ENCODE measurements at places on chromosomes 5 and 9.

- DNase-seq, result no peak
Measured at GRCh38 chr9:128565578-128565977, 13.2 kb downstream of the SPTAN1 start.

GRCh38 chr9:84397822-84398221 lies 57.3 kb upstream of the SLC28A3 start:
- DNase-seq, result no peak

- no peak for DNase-seq
Measured at GRCh38 chr5:168819004-168819621, 239.9 kb upstream of the PANK3 start.

DNA sequence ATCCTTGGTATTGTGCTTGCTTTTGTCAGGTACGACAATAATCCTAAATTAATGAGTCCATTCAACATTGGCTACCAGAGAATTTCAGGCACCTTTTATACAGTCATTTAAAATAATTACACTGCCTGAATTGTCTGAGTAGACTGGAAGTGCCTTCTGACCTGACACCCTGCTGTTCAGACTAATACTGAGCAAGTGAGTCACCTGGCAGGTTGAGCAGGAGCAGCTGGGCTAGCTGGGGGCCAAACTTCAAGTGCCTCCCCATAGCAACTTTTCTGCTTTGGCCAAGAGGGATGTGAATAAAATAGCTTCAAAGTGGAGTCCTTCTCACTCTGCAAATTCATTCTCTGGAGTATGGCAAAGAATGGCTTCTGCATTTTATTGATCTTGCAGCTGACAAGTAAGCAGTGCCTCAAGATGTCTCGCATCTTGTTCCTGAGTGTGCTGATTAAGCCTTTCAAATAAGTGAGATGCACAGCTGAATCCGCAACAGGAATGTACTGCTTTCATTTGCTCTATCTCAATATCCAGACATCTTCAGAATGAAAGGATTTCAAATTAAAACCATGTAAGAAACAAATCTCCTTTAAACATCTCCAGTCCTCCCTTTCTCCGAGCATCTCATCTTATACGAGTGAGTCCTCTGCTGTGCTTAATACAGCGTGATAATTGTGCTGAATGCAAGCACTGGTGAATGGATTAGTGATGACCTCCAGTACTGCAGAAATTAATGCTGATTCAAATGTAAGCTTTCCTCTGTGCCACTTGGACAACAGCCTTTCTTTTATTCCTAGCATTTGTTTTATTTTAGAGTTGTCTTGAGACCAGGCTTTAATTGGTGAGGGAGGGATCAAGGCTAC lies 271.2 kb downstream of the EDIL3 start:
- DNase-seq, result no peak

- DNase-seq, result no peak
Measured at GRCh38 chr5:151565971-151566370, 25.2 kb downstream of the FAT2 start.

GRCh38 chr9:111533099-111533790 lies 8.3 kb downstream of the ZNF483 start:
- DNase-seq, result no peak

- no peak for DNase-seq
Measured at GRCh38 chr9:78697618-78698017, 400.7 kb downstream of the PSAT1 start.

- no peak for DNase-seq
Measured at GRCh38 chr9:133597316-133597957, 11.8 kb downstream of the FAM163B start.

DNA sequence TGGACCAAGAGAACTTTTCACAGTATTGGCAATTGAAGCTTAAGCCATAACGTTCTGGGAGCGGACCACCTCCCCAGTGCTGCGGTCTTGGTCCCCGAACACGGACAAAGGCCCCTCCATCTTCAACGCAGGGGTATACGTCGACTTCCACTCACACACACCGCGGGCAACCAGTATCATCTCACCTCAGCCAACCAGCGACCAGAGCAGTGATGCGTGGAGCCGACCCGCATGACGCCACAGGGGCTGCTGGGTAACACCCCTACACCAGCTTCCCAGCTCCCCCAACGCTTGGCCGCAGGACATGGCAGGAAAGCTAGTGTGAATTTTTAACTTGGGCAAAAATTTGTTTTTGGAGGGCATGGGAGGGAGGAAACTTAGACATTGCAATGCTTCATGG lies 77.3 kb upstream of the PLCXD3 start:
- no peak for DNase-seq

GRCh38 chr9:24090566-24090965 lies 264.5 kb upstream of the ELAVL2 start:
- DNase-seq, result no peak

- DNase-seq, result no peak
Measured at GRCh38 chr5:1176473-1177391, 24.7 kb upstream of the SLC6A19 start.

DNA sequence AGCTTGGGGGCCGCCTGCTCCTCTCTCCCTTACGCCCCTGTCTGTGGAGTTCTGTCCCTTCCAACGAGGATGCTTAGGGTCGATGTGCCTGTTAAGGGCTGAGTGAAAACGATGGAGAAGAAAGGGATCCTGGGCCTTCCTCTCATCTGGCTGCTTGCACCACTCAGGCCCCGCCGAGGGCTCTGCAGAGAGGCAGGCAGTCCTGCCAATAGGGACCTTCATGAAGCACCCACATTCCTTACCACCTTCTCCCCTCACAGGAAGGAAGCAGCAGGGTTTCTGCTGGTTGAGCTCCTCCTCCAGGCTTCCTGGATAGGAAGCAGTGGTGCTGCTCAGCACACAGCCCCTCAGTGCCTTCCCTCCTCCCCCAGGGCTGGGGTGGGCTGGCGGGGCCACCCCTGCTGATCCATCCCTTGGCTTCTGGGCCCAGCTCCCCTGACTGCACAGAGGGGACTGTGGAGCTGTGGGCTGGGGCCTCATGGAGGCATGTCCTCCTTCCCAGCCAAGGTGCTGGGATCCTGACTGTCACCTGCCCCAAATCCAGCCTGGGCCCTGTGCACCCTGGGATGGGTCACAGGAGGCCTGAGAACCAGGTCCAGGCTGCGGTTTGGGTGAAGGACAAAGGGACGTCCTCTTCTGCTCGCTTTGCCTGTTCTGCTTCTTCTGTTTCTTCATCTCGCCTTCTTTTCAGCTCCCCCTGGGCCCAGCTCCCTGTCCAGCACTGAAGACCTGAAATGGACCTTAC lies 50.5 kb downstream of the AHRR start:
- DNase-seq, result no peak

Data from NK-92 treated with Interleukin-12 subunit alpha and Interleukin-12 subunit beta, amount 100 ng/mL, for 24 hours (cell line).